Kasumi-1 (cell line): ENCODE measurements at places on chromosomes 1 and 21.

- no peak for DNase-seq
Observed at GRCh38 chr21:39954570-39954969, 87.3 kb downstream of the PCP4 start.

DNA sequence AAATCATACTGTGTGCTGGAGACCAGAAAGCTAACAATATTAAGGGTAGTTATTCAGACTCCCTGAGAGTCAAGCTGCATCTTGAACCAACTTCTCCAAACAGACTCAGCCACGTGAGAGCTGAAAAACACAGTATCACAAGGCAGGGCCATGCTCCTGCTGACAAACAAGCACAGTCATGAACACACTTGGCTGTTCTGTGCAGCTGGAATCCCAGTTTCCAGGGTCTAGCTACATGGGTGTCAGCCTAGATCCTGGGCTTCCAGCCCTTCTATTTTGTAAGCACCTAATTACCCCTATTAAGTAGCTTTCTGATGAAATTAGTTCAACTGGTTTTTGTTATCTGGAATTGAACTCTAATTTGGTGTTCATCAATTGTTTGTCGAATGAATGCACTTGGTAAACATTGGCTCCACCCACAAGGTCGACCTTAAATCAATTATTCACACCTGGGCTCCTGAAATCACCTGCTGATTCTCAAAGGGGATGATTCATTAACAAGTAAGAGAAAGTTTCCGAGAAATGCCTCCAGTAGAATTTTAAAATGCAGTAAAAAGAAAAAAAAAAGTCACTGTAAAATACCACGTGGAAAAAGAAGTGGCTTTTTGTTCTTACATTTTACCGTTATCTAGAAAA is 179.3 kb downstream of the ZC3H11B start:
- no peak for DNase-seq

DNA sequence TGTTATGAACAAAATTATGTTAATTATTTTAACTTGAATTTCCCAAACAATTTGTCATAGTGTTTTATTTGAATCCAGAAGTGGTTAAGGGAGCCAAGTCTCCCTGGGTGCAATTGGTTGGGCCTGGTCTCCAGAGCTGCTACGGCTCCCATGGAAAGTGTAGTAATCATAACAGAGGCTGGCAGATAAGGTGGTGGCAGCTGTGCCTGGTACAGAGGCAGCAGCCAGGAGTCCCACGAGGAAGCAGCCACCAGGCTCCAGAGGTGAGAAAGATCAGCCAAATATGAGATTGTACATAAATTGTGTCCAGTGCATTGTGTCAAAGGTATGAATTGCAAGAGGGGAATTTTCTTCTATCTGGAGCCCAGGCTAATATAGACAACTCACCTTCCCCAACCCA is 368.9 kb upstream of the PTBP2 start:
- DNase-seq, result no peak

- no peak for DNase-seq
Observed at GRCh38 chr21:42307106-42307505, 8.1 kb downstream of the TFF3 start.

DNA sequence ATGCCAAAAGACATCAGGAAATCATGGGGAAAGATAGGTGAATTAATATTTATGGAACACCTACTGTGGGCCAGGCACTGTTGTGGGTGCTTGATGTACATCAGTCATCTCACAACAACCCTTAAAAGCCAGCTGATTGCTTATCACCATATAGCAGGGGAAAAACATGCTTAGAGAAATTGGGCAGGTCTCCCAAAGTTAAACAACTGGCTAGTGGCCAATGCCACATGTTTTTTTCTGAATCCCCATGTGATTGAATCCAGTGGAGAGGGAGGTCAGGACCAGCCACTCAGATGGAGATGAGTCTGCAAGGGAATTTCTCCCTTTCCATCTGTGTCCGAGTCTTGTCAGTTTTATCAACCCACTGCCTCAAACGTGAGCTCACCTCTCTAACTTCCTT is 33.5 kb downstream of the UTP25 start:
- DNase-seq, result no peak

DNA sequence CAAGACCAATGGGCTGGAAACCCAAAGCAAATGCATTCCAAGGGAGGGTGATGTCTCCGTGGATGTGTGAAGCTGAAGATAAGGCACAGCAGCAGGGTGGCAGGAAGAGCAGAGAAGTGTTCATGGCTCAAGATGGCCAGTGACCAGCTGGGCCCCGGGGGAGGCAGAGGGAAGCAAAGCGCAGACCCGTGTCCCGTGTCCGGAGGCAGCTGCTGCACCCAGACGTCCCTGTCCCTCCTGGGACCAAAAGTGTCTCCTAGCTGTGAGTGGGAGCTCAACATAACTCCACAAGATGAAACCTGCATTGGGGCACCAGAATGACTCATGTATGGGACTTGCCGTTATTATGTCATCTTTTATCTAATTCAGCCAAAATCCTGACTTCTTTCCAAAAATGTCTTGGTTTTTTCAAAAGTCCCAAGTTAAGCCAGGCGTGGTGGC is 118.2 kb downstream of the RIPK4 start:
- no peak for DNase-seq

DNA sequence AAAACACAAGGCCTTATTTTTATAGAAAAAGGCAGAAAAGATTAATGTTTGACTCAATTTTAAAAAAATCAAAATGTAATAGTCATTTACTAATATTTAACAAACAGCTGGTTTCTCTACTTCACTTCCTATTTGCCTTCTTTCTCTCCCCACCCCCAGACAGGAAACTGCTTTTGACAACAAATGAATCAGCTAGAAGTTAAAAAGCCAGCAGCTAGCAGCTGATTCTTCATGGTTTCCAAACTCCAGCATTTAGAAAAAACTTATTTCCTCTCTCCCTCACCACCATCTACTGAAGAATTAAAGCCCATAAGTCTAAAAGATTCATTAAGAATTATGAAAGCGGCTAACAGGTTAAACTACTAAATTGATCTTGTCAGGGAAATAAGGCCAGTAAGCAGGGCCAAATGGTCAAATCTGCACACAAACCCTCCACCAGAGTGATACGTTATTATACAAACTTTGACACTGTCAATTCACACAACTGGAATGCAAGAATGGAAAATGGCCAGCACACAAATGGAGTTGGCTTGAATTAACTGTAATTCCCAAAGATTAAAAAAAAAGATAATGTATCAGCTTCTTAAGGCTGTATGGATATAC is 4.0 kb downstream of the WDR26 start:
- DNase-seq, result peak; percentile 67

GRCh38 chr1:234730770-234731568 is 121.0 kb upstream of the IRF2BP2 start:
- no peak for DNase-seq

- no peak for DNase-seq
Observed at GRCh38 chr1:200399860-200400259, 10.0 kb downstream of the ZNF281 start.

- DNase-seq, result no peak
Observed at GRCh38 chr1:152179566-152179965, 20.5 kb upstream of the RPTN start.

DNA sequence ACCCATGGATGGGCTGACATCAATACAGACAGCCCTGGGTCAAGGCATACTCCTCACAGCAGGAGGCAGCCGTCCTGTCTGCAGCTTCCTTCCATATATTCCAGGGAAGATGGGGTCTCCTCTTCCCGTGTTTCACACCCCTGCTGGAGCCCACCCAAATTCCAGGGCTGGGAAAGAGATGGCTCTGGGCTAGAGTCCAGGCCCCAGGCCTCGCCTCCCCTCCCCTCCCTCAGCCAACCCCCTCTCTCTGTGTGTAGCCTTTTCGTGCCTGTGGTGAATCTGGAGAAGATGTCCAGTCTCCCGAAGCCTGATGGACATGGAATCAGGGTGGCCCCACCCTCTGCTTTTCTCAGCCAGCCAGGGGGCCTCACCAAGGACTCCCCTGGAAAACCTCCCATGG is 3.6 kb downstream of the ATXN7L2 start:
- no peak for DNase-seq
